ENCODE measurements at places on chromosomes 13 and 19.
A peak's percentile ranks its signal among the peaks of the same experiment; 100 is the strongest.

GRCh38 chr13:33512880-33513554, 227.5 kb upstream of the STARD13 start:
- DNase-seq, result no peak

DNA sequence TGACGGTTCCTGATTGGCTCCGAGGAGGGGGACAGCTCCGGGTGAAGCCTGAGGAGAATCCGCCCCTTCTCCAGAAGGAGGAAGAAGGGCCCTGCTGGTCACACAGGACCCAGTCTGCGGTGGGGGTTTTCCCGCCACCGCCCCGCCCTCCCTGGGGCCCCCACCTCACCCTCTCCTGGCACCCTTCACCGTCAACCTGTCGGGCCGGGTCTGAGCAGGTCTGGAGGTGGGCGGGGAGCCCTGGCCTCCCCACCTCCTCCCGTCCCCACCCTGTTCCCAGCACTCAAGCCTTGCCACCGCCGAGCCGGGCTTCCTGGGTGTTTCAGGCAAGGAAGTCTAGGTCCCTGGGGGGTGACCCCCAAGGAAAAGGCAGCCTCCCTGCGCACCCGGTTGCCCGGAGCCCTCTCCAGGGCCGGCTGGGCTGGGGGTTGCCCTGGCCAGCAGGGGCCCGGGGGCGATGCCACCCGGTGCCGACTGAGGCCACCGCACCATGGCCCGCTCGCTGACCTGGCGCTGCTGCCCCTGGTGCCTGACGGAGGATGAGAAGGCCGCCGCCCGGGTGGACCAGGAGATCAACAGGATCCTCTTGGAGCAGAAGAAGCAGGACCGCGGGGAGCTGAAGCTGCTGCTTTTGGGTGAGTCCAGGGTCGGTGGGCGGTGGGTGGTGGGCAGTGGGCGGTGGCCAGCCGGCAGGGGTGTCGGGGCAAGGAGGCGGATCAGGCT, at the start of gene GNA15:
TSS of gene GNA15 (plus strand) at position 73 of the 723 bp plus-strand sequence. CDS start at position 491, 418 bp downstream.
- DNase-seq, result peak; percentile 83

- DNase-seq, result no peak
Observed at GRCh38 chr19:8254286-8255001, 45.3 kb downstream of the CERS4 start.

GRCh38 chr13:42969565-42970172, 22.4 kb downstream of the EPSTI1 start:
- DNase-seq, result peak; percentile 72

GRCh38 chr13:29754473-29754806, 96.0 kb downstream of the UBL3 start:
- no peak for DNase-seq

DNA sequence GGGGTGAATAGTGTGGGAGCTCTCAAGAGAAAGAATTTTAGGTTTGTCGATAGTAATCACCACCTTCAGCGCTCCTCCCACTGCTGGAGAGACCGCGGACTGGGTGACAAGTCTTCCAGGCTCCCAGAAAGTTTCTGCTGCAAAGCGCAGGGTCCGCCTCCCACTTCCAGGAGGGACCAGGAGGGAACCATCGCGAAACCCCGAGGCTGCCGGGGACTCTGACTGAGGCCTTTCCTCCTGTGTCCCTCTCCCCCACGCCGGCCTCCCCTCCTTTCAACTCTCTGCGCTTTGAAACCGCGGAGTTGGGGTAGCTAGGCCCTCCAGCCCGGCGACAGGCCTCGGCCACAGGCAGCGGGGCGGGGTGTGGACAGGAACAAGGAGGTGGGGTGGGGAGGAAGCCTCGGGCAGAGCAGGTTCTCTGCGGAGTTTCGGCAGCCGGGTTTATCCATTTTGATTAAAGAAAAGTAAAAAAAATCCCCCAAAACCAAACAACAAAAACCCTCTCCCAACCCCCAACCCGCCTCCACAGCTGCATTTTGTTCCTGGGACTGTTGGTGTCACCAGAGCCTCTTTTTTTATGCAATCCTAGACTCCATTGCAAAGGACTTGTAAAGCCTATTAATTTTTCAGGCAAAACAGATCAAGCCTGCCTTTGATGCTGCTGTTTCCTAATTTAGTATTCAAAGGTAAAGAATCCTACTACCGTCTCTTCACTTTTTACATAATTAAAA, 157.2 kb downstream of the TM9SF2 start:
- peak; percentile 38 for DNase-seq

GRCh38 chr13:46624821-46625220, 71.9 kb downstream of the LRCH1 start:
- no peak for DNase-seq

DNA sequence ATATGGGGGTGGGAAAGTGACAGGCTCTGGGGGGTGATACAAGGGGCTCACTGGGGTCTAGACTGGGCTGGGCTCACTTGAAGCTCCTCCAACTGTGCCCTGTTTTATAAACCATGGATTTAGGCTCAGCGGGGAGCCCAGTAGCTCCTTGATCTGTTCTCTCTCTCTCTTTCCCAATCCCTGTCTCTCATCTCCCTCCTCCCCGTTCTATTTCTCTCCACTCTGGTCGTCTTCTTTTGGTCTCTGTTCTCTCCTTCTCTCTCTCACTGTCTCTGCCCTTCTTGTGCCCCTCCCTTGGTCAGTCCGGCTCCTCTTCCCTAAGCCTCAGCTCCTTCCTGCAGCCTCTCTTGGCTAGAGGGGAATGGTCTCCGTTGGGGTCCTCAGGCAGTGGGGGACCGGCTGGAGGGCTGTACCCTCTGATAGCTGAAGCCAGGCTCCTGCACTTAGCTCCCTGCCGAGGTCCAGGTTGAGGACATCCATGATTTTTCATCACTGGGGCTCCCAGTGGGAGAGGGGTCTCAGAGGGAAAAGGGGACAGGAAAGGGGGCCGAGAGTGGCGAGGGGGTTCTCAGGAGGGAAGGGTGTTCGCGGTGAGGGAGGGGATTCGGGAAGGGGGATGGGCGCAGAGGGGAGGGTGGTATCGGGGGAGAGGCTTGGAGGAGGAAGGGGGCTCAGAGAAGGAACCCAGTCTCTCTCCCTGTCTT, 8.5 kb downstream of the UNC13A start:
- no peak for DNase-seq

DNA sequence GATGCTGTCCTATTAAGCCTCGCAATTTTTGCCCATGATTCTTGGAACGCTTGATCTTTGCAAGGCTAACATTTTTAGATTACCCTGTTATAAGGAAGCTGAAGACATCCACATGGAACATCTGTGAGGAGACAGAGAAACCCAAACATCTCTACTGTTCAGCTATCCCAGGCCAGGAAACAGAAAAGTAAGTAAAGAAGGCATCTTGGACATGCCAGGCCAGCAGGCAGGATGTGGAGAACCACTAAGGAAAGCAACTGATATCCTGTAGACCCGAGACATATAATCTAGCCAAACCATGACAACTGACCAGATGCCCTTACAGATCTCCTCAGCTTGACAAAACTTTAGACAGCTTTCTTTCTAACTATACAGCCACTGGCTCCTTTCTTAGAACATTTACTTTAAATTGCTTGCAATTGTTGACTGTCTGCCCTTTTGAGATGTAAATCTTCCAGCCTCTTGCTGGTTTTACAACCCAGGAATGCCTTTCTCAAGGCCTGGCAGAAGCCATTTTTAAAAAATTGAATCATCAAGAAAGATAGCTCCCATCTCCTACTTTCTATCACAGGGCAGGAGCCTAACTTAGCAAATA, 255.8 kb upstream of the DACH1 start:
- DNase-seq, result no peak

- no peak for DNase-seq
Observed at GRCh38 chr19:41928754-41929535, 696 bp upstream of the ERFL start.

DNA sequence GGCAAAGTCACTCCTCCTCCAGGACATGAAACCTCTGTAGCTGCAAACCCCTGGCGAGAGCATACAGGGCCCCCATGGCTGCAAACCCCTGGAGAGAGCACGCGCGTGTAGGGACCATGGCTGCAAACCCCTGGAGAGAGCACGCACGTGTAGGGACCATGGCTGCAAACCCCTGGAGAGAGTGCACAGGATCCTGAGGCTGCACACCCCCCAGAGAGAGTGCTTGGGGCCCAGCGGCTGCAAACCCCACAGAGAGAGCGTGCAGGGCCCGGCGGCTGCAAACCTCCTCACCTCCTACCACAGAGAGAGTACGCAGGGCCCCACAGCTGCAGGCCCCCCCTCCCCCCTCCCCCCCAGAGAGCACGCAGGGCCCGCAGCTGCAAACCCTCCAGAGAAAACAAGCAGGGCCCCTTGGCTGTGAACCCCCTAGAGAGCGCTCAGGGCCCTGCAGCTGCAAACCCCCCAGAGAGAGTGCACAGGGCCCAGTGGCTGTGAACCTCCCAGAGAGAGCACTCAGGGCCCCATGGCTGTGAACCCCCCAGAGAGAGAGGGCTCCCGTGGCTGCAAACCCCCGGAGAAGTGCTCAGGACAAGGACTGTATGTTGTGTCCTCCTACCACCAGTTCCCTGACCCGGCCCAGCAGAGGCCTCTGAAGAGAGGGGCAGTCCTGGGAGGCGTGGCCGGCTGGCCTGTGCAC, 7.3 kb downstream of the ADPRHL1 start:
- peak; percentile 55 for DNase-seq

DNA sequence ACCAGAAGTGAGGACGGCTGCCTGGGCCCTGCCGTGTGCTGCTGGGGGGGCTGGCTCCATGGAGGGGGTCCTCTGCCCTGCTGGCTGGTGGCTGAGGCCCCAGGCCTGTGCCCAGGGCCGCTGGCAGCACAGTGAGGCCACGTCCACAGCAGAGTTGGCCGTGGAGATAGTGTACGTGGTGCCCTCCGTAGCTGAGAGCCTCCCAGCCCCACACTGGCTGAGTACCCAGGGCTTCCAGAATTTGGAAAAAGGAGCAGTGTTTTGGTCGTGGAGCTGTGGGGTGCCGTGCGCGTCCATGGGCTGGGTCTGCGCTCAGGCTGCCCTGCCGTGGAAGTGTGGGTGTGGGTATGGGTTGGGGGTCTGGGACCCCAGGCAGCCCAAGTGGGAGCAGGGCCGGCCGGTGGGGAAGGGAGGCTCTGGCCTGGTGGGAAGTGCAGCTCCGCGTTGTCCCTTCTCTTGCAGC, 5.9 kb downstream of the PTBP1 start:
- DNase-seq, result no peak

DNA sequence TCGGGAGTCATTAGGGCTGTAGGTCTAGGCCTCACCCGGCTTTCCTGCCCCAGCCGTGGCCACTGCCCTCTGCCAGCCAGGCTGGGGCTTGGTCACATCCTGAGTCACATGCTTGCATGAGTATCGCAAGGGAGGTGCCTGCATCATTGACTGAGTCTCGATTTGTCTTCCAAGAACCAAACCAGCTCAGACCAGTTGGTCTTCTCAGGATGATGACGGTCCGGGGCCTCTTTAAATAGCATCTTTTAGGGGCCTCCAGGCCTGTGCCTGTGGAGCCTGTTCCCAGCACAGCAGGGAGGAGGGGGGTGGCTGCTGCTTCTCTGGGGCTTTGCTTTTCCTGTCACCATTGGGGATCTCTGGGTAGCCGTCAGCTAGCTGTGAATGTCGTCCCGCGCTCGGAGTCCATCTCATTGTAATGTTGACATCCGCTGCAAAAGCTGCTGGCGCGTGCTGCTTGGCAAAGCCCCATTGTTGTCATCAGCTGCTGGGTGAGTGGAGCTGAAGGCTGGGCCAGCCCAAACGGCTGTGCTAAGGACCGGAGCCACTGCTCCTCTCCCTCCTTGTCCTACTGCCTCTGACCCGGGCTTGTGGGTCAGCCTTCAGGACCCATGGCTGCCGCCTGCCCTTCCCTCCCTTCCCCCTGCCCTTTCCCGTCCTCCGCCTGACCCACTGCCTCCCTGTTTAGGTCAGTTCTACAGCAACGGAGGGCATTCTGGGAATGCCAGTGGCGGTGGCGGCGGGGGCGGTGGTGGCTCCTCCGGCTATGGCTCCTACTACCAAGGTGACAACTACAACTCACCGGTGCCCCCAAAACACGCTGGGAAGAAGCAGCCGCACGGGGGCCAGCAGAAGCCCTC, 14.3 kb upstream of the QTRT1 start:
- DNase-seq, result no peak

DNA sequence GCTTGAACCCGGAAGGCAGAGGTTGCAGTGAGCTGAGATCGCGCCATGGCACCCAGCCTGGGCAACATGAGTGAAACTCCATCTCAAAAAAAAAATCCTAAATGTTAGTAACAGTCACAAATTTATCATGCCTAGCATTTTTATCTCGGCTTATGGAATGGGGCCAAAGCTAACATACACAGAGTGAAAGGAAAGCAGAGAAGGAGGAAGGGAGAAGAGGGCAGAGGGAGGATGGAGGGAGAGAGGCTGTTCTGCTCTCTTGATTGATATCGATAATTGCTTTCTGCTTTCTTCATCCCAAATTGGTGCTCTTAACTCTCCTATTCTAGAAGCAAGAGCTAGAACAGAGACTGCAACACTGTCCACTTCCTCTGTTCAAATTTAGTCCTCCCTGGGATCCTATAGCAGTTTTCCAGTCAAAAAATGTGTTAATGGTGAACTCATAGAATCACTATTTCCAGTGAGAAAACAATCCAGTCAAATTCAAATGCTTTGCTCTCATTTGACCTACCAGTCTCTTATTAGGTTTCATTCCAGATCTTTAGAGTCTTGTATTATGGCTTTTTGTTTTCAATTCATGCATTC, 15.8 kb upstream of the TUBGCP3 start:
- no peak for DNase-seq

DNA sequence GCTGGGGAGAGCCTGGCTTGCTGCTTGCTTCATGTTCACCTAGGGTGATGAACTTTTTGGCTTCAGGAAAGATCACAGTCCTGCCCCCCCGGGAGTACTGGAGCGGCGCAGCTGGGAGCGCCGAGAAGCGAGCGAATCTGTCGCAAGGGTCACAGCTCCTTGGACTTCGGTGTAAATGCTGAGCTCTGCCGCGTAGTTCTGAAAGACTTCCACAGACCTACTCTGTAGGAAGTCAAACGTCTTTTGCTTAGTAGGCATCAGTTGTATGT, 2.7 kb downstream of the ING1 start:
- no peak for DNase-seq

DNA sequence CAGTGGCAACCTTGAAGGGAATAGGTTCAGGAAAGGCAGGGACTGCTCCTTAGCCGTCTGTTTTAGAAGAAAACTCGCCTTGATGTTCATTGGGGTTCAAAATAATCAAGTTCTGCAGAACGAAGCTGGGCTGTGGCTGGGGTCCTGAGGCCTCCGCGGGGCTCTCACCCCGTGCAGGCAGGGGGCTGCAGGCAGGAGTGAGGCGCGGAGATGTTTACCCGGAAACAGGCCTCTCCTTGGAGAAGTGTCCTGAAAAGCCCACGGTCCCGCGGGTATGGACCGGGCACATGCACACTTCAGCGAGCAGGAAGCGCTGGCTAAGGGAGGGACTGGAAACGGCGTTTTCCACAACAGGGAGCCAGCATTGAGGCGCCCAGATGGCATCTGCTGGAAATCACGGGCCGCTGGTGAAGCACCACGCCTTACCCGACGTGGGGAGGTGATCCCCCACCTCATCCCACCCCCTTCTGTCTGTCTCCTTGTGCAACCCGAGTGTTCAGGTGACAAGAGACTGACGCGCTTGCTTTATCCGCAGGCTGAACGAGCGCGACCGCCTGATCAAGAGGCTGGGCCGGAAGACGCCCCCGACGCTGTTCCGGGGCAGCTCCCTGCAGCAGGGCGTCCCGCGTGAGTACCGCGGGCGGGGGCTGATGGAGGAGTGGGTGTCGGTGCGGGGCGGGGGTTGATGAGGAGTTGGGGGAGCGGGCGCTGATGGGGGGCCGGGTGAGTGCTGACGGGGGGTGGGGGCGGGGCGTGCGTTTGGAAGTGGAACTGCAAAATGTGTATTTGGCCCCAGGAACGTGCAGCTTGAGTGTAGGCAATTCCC, 39.6 kb downstream of the SHISA2 start:
- DNase-seq, result no peak

GRCh38 chr19:46924874-46925547, 64.2 kb downstream of the ARHGAP35 start:
- DNase-seq, result peak; percentile 49

GRCh38 chr19:32241932-32242710, 103.3 kb upstream of the ZNF507 start:
- DNase-seq, result no peak

Data from GM20000 (cell line).